ENCODE measurements at places on chromosomes 6 and 20.
A peak's percentile ranks its signal among the peaks of the same experiment; 100 is the strongest.

DNA sequence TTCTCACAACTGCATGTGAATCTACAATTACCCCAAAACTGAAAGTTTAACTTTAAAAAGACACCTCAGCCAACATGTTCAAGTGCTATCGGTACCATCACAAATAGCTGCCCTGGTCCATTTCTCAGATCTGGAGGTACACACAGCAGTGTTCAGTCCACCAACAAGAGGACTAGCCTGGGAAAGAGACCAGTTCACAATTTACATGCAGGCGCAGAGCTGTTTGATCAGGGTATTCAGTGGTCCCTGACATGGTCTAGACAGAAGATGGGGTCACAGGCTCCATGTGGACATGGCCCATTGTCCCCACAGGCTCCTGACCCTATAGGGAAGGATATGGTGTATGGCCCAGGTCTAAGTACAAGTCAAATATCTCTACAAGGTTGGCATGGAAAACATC lies 15.6 kb upstream of the TGM6 start:
- DNase-seq, result no peak

GRCh38 chr20:32192698-32193097 lies 14.8 kb downstream of the PLAGL2 start:
- no peak for DNase-seq

DNA sequence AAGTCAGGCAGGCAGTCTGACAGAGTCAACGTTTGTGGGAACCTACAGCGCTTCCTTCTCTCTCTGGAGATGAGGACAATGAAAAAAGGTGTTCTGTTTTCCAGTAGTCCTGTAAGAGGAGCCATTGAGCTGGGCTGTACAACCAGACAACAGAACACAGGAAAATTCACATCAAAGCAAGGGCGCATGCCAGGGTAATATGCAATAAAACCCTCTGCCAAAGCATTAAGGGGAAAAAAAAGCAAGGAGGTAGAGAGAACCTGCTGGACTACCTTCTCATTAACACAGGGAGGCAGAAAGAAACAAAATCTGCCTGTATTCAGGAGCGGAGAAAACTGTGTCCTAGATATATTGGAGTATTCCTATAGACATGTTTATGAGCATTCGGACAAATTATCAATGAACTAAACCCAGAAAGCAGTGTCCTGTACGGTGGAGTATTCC lies 1.3 kb downstream of the RNF24 start:
- peak; percentile 31 for DNase-seq

- no peak for DNase-seq
Observed at GRCh38 chr6:42396720-42397119, 55.0 kb downstream of the TRERF1 start.

DNA sequence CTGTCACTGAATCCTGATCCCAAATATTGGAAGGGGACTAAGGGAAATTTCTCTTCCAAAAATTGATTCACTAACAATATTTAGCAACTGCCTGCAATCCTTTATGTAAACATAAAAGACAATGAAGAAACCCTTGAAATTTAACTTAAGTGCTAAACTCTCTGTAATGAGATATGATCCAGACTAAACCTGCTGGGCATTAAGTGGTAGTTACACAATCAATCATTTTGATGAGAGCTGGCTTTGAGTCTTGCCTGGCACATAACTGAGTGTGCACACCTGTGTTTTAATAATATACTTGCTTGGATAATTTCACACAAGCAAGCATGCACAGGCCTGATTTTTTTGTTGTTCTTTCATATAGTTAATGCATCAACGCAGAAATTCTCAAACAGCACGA lies 9.8 kb upstream of the ZFP64 start:
- peak; percentile 89 for DNase-seq

- no peak for DNase-seq
Observed at GRCh38 chr20:54665812-54666211, 190.4 kb downstream of the DOK5 start.

Measured in NCI-H2107 (cell line).